GM12878 (cell line): ENCODE measurements at places on chromosomes 13 and 19.

DNA sequence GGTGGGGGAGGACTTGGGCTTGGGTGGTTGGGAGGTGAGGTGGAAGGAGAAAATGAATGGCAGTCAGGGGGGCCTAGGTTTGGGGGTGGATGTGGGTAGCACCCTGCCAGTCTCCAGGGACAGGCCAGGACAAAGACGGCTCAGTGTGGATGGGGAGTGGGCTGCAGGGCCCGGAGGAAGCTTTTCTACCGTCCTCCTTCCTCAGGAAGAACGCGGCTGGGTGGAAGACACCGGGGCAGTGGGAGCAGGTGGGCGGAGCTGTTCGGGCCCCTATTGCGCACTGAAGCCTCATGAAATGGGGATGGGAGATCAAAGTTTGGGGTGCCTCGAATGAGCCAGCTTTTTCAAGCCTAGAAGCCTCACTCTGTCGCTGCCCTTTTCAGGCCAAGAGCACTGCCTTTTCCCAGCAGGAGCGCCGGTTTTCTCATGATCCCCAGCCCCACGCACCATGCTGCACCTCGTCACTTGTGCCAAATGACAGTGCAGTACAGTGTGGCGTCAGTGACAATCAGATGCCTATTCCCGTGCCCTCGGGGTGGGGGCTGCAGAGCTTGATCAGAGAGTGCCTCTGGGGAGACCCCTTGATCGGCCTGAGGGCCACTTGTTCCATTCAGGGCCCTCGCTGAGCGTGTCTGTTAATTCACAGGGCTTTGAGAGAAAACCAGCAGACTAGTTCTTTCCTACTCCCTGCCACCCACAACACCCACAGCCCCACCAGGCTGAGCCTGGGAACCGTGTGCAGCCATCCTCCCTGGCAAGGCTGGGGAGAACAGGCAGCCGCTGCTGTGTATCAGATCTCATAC is 1.5 kb downstream of the CALM3 start:
- DNase-seq: no peak

DNA sequence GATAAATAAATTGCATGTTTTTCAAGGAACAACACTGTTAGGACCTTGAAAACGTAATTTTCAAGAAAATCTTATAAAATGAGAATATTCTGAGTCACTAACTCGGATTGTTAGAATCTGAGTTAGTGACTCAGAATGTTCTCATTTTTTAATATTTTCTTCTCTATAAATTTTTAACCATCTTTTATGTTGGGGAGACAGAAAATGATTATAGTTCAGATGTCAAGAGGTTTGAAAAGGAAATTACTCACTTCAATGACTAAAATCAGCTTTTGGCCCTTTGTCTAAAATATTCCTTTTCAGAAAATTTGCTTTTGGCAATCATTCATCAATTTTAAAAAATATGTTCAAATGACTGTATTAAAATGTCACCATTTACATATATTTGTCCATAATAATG is 264.2 kb upstream of the EDNRB start:
- DNase-seq: no peak

DNA sequence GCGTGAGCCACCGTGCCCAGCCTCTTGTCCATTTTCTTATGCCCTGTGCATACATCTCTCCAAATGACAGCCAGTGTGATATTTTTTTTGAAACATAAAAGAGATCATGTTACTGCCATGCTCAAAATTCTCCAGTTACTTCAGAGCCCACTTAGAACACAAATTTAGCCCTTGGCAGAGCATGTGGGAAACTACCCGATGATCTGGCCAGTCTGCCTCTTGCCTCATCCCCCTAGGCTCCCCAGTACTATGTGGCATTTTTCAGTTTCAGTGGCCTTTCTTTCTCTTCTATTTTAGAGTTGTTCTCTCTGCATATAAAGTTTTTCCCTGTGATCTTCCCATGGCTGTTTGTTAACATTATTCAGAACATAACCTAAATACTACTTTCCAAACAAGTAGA is 323.0 kb downstream of the GPC5 start:
- peak; percentile 3 for DNase-seq

DNA sequence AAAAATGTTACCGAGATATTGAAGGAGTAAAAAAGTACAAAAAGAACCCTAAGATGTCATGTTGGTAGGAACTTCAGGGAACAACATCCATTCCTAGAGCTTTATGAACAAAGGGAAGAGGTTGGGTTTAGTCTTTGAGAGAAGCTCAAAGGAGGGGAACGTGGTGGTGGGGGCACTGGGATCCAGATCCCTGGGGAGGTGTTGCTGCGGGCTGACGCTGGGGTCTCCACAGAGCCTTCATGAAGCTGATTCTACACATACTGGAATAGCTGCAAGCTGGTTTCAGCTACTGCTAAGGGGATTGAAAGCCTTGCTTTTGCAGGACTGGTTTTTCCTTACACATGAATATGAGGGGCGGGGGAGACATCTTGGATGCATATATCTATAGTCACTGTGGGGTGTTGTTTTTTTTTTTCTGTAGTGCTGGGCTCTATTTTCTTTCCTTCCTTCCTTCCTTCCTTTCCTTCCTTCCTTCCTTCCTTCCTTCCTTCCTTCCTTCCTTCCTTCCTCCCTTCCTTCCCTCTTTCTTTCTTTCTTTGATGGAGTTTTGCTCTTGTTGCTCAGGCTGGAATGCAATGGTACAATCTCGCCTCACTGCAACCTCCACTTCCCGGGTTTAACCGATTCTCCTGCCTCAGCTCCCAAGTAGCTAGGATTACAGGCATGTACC is 6.5 kb upstream of the MZF1 start:
- DNase-seq: no peak

DNA sequence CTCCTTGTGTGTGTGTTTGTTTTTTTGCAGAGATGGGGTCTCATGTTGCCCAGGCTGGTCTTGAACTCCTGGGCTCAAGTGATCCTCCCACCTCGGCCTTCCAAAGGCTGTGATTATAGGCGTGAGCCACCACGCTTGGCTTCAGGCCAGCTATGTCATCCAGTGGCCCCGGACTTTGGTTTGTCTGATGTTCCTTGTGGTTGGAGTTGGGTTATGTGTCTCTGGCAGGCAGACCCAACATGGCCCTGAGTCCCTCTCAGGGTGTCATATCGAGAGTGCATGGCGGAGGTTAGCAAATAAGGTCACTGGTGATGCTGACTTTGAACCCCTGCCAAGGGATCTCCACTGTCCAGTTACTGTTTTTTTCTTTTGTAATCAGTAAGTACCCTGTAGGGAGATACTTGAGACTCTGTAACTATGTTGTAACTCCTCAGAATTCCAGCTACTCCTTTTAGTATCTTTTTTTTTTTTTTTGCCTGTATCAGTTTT is 37.3 kb downstream of the SMARCA4 start:
- DNase-seq: no peak

DNA sequence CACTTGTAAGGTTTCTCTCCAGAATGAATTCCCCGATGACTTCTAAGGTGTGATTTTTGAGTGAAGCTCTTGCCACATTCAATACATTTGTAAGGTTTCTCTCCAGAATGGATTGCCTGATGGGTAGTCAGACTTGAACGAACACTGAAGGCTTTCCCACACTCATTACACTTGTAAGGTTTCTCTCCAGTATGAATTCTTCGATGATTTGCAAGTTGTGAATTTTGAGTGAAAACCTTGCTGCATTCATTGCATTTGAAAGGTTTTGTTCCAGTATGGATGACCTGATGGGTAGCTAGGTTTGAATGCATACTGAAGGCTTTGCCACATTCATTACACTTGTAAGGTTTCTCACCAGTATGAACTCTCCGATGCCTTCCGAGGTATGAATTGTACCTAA is 24.3 kb downstream of the ERVV-2 start:
- DNase-seq: no peak

GRCh38 chr19:1062387-1063029 is 4.5 kb upstream of the ARHGAP45 start:
- no peak for DNase-seq
